ENCODE measurements at places on chromosomes 11 and 22. TPM values are rescaled to one million over a fixed set of nuclear protein-coding genes. Genes with fewer than 3 reads are reported as not detected.
A peak's percentile ranks its signal among the peaks of the same experiment; 100 is the strongest.

GRCh38 chr11:45563171-45563570 is 102.3 kb downstream of the CHST1 start:
- no peak for DNase-seq

GRCh38 chr11:118652681-118653181 is 26.7 kb downstream of the TREH start:
- DNase-seq = no peak

DNA sequence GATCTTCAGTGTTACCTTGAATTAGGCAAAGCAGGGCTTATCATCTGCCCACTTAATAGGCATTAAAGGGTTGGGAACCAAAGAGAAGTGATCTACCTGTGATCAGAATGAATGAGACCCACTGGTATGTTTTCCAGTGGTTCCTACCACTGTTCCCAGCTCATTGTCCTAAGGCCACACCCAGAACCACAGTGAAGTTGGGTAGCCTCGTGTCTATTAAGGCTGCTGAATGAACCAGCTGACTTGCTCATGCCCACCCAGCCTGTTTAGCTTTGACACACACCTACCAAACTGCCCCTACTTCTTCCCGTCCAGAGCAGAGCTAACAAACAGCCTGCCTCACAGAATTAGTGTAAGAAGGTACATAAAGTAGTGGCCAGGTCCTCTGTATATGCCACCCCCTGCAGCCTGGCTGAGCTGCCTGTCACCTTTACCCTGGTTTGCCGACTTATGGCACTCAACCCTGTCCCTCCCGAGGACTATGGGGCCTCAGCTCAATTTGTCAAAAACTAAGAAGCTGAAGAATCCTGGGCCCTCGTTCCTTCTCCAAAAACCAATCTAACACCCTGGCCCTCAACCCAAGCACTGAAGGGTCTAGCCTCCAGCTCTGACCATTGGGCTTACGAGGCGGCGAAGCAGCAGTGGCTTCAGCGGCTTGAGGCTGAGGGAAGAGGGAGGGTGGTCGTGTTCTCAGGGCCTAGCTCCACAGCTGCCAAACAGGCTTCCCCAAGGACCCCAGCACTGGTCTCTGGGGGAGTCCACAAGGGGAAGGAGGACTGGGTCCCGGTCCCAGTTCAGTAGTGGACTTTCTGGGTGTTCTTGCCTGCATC is 9.8 kb downstream of the UCP2 start:
- DNase-seq = no peak

ZNF280B gene
- not detected for total RNA-seq

DNA sequence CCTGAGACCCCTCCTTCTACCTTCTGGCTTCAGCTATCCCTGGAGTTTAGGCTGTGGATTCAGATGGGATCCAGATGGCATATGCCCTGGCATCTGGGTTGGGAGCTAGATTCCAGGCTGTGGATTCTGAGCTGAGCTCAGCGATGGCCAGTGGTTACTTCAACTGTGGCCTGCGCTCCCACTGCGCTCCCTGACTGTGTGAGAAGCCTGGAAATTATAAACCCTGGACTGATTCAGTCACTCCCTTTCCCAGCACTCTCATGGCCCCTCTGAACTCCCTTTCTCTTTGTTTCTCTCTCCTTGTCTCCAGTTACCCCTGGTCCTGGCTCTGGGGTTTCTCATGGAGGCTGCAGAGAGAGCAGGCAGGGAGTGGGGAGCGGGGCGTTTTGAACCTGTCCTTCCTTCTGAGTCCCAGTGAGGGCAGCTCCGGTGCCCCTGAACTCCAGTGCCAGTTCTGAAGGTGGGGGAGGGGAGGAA is 4.8 kb downstream of the ARHGEF17 start:
- no peak for DNase-seq

GRCh38 chr11:67680696-67681470 is 6.5 kb upstream of the ALDH3B2 start:
- DNase-seq = no peak

- no peak for DNase-seq
These were observed 12.6 kb upstream of the FJX1 start for GRCh38 chr11:35605706-35606105.

DNA sequence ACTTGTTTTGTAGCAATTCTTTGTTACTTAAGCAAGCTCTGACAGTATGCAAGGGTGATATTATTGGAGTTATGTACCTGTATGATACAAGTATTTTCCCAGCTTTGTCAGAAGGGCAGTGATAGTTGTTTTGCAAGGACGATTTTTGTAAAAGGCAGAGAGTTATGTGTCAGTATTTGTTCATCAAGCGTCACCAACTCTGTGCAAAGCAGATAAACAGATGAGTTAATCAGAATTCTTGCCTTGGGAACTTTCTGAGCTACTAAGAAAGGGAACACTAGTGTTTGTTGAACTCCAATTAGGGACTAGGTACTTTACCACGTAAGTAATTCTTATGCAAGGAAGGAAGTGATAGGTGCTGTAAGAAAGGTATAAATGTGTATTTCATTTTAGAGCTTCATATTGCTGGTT is 1.4 kb downstream of the USP47 start:
- peak; percentile 74 for DNase-seq
